ENCODE measurements at places on chromosomes 1 and 21.

GRCh38 chr21:38958940-38959691, 153.4 kb downstream of the ETS2 start:
- DNase-seq, result no peak

DNA sequence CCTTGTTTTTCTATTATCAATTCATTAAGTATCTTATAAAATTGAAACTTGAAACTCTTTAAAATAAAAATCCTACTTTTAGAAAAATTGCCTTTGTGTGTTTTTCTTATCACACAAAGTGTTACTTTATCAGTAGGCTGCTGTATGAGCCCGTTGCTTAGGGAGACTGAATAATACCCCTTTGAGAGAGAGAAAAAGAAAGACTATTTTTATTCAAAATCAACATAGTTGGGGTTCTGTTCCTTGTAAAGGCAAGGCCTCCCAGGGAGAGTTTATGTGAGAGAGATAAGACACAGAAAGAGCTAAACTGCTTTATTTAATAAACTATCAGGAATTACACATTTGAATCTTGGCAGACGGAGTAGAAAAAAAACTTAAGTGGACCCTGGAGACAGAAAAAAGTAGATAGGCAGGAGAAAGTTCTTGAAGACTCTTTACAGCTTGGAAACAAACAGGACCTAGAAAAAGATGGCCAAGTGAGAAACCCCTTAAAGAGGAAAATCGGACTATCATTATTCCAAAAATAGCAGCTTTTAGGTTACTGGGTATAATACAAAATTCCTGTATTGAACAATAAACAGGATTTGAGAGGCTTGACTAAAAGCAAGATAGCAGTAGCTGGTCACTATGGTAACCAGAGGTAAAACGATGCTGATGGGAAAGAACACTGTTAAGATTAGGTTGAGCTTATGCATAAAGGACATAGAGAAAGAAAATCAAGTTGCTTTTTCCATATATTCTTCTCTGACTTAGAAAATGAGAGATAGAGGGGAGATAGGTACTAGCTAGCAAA, 170.9 kb downstream of the LRRC7 start:
- DNase-seq, result no peak

DNA sequence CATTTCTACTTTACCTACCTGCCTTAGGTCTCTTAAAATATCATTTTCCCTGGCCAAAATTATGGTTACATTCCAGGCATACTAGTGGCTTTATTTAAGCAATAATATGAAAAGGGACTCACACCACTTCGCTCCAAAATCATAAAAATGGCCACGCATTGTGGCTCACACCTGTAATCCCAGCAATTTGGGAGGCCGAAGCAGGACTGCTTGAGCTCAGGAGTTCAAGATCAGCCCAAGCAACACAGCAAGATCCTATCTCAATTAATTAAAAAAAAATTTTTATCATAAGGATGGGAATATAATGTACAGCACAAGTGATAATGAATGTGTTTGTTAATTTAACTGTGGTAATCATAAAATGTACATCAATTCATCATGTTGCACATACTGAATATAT, 65.4 kb downstream of the ARID4B start:
- no peak for DNase-seq

DNA sequence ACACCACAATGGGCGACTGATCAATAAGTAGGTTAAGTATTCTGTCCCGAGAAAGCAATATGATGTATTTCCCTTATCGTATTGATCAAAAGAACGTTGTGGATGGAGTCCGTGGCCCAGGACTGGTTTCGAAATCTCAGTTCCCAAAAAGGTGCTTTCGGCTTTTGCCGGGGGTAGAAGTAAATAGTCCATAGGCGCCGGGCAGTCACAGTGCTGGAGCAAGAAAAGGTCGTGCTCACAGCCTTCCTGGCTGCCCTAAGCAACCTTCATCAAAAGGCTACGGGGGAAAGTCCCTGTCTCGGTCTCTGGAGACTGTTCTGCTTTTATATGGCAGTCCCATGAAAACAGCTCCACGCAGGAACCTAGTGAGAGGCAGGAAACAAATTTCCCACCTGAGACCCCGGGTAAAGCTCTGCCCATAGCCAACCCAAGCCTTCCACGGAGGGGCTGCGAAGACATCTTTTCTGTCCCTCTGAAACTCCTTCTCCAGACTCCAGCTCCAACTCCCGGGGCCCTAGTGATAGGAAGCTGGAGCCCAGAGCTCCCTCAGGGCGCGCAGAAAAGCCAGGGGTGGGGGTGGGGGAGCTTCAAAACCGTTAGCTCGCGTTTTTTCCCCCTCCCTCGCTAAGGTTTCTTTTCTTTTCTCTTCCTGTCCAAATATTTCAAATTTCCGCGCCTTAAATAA, 7.0 kb downstream of the CDKN2C start:
- no peak for DNase-seq

DNA sequence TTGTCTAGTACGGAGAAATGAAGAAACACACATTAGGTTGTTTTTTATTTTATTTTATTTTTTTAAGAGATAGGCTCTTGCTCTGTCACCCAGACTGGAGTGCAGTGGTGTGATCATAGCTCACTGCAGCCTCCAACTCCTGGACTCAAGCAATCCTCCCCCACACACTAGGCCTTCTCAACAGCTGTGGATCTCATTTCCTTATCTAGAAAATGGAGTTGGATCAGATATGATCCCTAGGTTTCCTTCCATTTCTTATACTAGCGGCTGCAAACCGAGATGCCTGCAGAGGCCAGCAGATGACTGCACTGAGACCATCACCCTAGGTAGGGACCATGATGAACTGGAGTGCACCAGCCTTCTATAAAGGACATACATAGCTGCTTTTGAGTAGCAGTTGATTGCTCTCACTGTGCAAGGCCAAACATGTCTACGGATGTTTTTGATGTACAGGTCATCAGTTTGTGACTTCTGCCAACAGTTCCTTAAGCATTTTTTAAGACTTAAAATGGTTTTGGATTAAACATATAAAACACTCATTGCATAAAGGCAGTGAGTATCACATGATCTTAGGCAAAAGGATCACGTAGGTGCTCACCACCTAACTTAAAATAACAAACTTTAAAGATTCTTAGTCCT, 11.4 kb upstream of the KLHL12 start:
- no peak for DNase-seq

GRCh38 chr1:190616235-190616634, 138.6 kb upstream of the BRINP3 start:
- DNase-seq, result no peak

DNA sequence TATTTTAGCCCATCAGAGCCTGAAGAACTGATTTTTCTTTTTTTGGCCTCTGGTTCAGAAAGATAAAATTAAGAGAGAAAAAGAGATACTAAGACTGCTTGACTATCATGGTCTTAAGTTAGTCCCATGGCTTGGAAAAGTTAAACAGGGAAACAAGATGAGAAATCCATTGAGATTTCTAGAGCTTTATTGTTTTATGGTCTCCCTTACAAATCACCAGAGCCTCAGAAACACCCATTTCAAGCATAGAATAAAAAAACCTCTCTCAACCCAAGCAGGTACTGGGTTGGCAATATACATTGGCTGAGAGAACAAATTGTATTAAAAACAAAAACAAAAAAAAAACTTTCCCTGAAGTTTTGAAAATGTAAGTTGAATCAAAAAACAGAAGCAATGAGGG, 3.9 kb downstream of the SELE start:
- DNase-seq, result no peak

GRCh38 chr1:217660353-217661062, 29.4 kb downstream of the SPATA17 start:
- DNase-seq, result no peak

DNA sequence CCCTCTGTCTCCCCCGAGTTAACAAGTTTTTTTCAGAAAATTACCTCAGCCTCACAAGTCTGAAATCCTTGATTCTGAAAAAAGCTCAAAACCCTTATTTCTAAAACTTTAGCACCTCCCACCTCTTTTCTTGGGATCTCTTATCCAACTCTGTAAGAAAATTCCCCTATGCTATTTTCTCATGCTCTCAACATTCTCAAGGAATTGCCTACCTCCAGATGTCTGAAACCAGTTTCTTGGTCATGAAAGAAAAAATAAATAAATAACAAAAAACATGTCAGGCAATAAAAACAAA, 18.1 kb upstream of the SFPQ start:
- DNase-seq, result no peak

GRCh38 chr1:206729050-206729449, 41.5 kb upstream of the IL19 start:
- no peak for DNase-seq

DNA sequence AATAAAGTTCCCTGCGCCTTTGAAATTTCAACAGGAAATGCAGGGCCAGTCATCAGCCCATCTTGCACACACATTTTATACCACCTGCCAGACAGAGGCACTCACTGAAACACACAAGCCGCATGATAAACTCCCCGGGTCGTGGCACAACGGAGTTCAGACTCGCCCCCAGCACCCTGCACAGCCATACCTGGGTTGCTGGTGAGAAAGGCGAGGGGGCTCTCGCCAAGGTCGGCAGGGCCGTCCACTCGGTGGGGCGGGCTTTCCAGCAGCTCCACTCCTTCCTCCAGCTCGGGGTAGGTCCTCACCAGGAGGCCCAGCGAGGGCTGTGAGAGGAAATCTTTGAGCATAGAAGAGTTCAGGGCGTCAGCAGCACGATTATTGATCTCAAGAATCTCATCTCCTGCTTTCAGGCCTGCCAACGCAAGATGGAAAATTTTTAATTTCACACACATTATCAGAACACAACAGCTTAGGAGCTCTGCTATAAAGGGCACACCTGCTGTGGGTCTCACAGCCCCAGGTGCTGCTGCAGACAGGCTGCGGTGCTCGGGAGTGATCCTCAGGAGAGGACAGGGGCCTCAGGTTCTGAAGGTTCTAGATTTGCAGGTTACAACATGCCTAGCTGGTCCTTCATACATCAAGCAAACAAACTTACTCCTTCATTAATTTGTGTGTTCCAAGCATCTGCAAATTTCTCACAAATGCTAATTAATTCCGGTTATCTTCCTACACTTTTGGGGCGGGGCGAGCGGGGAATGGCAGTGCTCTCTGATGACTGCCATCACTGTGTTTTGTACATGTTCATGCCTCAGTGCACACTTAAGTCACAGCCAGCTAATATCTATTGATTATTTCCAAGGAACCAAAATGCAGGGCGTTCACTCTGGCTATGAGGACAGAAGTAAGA, 144.2 kb upstream of the KRTAP19-8 start:
- DNase-seq, result peak; percentile 25

DNA sequence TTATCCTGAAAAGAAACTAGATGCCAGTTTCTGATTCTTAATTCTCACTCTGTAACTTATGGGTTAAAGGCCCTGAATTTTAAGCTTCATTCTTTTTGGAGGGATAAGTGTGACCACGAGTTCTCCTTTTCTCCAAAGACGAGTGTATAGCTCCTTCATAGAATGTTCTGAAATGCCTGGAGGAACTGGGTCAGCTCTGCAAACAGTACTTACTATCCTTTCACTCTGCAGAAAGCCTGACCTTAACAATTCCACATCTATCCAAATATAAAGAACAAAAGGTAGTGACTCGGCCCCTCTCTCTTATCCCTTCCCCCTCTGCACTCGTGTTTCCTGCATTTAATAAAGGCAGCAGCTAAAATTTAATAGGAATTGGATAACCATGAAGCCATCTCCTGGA, 150.5 kb downstream of the LYPLAL1 start:
- no peak for DNase-seq

DNA sequence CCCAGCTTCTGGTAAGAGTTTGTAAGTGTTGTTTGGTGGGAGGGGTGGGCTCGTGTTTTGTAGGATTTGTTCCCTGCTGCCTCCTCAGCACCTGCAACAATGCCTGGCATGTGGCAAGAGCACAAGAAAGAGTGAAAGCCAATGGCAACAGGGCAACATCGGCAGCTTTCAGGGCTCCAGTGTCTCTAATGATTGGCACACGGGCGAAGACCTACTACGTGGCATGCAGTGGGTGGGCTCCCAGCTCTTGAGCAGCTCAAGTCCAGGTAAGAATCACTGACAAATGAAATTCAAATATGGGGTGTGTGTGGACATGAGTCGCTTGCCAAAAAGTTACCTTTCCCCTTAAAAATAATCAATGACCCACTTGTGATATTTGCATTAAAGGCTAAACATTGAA, 23.9 kb upstream of the SLC1A7 start:
- no peak for DNase-seq

DNA sequence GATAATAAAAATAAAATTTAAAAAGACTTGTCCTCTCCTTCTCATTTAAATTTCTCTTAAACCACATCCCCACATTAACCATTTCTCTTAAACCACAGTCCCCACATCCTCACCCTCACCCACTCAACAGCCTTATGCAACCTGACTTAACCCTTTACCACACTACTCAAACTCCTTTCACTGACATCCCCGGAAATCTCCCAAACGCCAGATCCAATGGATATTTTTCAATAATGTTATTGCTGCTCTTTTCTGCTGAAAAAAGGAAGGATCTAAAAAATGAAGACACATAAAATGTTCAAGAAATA, 54.2 kb upstream of the EEIG2 start:
- DNase-seq, result no peak

- DNase-seq, result no peak
These were observed 2.3 kb downstream of the H3-3A start for GRCh38 chr1:226064816-226065248.

DNA sequence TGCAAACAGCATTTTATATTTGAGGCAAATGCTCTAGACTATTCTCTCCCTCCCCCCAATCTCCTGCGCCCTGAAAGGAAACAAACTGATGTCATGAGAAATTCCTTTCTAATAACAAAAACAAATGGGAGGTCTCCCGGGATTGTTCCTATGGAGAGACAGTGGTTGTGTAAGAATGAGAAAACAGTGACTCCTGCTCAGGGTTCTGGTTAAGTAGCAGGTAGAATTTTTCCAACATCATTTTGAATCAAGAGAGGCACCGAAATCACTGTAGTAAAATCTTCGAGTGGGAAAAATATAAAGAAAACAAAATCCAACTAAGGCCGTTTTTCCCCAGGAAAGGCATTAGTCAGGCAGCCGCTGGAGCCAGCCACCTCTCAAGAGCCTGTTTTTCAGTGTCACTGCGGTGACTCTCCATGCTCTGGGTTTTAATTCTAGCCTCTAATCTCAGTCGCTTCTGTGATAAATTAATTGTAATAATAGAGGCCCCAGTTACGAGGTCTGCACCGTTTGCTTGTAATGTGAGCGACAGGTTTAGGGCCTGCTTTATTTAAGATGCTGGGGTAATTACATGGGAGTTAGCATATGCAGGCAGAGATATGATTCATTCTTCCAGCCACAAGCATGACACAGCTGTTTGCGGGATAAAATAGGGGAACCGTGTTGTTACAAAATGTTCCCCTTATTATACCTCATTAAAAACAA, 80.3 kb downstream of the RNF220 start:
- no peak for DNase-seq

- no peak for DNase-seq
These were observed 63.6 kb downstream of the NIBAN1 start for GRCh38 chr1:184910691-184911091.

DNA sequence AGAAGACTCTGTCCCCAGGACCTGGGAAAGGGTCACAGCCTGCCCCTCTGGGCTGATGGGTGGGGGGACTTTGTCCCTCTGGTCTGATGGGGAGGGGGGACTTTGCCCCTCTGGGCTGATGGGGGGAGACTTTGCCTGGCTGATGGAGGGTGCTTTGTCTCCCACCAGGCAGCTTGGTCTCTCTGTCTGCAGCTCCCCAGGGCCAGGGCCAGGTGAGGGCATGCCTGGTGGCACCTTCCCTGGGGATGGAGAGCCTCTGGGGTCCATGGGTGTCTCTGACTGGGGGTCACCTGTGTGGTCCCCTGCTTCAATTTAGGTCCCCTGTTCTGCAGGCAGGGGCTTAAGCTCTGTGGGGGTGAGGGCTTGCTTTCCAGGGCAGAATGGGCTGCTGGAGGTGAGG, 23.5 kb upstream of the TTC34 start:
- no peak for DNase-seq

- DNase-seq, result no peak
These were observed 833.3 kb upstream of the PRMT6 start for GRCh38 chr1:106223213-106223612.

- no peak for DNase-seq
These were observed 56.7 kb downstream of the PTGS2 start for GRCh38 chr1:186623551-186623950.
